Glomerular endothelial cell (primary cell): ENCODE measurements at places on chromosomes 2 and 18. TPM values are rescaled to one million over a fixed set of nuclear protein-coding genes. Genes with fewer than 3 reads are reported as not detected.

The OSBPL6 gene
- total RNA-seq = 0.53 and 1.7 TPM in 2 replicates

The AKAIN1 gene
- not detected in 2 replicates for total RNA-seq

The ZDBF2 gene
- 6.3 and 8.2 TPM in 2 replicates for total RNA-seq

The CNTNAP5 gene
- not detected in 2 replicates for total RNA-seq

The ADGRF3 gene
- 0.06 and 0.58 TPM in 2 replicates for total RNA-seq

The INPP4A gene
- 21.9 and 30.6 TPM in 2 replicates for total RNA-seq

The ANTXR1 gene
- 43.1 and 46.6 TPM in 2 replicates for total RNA-seq

The EMILIN1 gene
- 3.5 and 7.3 TPM in 2 replicates for total RNA-seq

The LYG1 gene
- total RNA-seq = 1.2 TPM in 1 of 2 replicates, not detected in the other

The PAX8 gene
- 21.9 and 30.2 TPM in 2 replicates for total RNA-seq

The MRPL30 gene
- 37.2 and 39.7 TPM in 2 replicates for total RNA-seq

The PSMD14 gene
- total RNA-seq = 73.3 and 94.0 TPM in 2 replicates

The RMDN2 gene
- total RNA-seq = 2.3 and 8.3 TPM in 2 replicates

The ANKRD39 gene
- total RNA-seq = 21.4 and 21.5 TPM in 2 replicates

The SCN1A gene
- total RNA-seq = not detected in 2 replicates

The CFLAR gene
- total RNA-seq = 183 and 240 TPM in 2 replicates

The KATNAL2 gene
- total RNA-seq = 1.6 and 2.4 TPM in 2 replicates

The COL4A3 gene
- total RNA-seq = not detected in 2 replicates

The MFSD2B gene
- total RNA-seq = 0.53 TPM in 1 of 2 replicates, not detected in the other

The SKOR2 gene
- not detected in 2 replicates for total RNA-seq

The FSHR gene
- total RNA-seq = not detected in 2 replicates

The COLEC11 gene
- total RNA-seq = 0.29 TPM in 1 of 2 replicates, not detected in the other

The DPYSL5 gene
- total RNA-seq = not detected in 2 replicates

The GPBAR1 gene
- 0.35 and 0.39 TPM in 2 replicates for total RNA-seq

The GAREM2 gene
- 3.4 and 4.6 TPM in 2 replicates for total RNA-seq

The MOGAT1 gene
- total RNA-seq = not detected in 2 replicates

The RAX gene
- not detected in 2 replicates for total RNA-seq

The WDFY1 gene
- total RNA-seq = 67.0 and 79.6 TPM in 2 replicates

The LRP1B gene
- total RNA-seq = 0.05 TPM in 1 of 2 replicates, not detected in the other

The DPP10 gene
- not detected in 2 replicates for total RNA-seq
